ENCODE measurements at places on chromosomes 7 and 10. TPM values are rescaled to one million over a fixed set of nuclear protein-coding genes. Genes with fewer than 3 reads are reported as not detected.

Gene PGAM1
- 155 TPM for total RNA-seq

Gene LRCH4
- total RNA-seq = 153 TPM

Gene ANKRD22
- 0.31 TPM for total RNA-seq

Gene ZNRF2
- total RNA-seq = 34.1 TPM

Gene GPR26
- total RNA-seq = under 0.01 TPM

Gene CYP3A7
- not detected for total RNA-seq

Gene CPN1
- not detected for total RNA-seq

Gene STAG3
- 6.7 TPM for total RNA-seq

Gene ZNF804B
- not detected for total RNA-seq

Gene CLDN4
- 0.10 TPM for total RNA-seq

Gene TRA2A
- total RNA-seq = 101 TPM

Gene ELAPOR2
- total RNA-seq = 6.7 TPM

Gene PANK1
- total RNA-seq = 0.52 TPM

Gene KAZALD1
- 0.42 TPM for total RNA-seq

Gene IL15RA
- 5.1 TPM for total RNA-seq

Gene MPP7
- total RNA-seq = 24.5 TPM

Gene CYP2C18
- total RNA-seq = not detected

Gene HOXA10
- 0.63 TPM for total RNA-seq

Gene TRIM50
- not detected for total RNA-seq

Gene PRR15
- total RNA-seq = not detected

Gene BLNK
- total RNA-seq = 3.6 TPM

Gene TFR2
- total RNA-seq = 0.31 TPM

Gene NXPH1
- not detected for total RNA-seq

Measured in mononuclear cell (primary cell).